KBM-7 (cell line): ENCODE measurements at places on chromosomes 7 and 10.

DNA sequence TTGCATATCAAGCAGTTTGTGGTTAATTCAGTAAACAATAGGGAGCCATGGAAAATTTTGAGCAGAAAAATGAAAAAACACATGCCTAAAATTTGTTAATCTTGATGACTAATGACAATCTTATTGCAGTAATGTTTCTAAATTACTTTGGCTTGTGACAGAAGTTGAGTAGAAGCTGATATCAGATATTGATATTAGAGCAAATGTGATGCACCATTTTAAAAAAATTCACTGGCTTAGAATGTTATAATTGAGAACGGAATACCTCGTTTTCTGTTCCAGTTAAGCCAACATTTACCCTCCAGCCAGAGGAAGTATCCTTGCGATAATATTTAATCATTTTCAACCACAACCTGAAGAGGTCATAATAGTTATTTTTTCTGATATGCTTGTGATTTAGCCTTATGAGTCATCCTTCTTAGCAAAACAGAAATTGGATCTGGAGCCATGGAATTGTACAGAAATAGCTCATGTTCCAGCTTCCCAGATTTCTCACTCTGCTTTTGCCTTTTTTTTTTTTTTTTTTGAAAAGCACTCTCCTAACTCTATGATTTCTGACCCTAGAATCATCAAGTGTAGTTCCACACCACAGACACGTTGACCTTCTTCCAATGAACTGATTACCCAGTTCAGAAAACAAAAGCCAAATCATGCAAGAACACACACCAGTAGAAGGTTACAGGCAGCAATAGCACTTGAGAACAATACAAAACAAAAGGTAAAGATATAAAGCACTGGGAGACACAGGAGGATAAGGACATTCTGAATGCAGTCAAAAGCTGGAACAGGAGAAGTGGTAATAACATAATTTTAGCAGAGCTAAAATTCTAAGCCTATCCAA, 96.8 kb upstream of the PHYHIPL start:
- no peak for DNase-seq

- DNase-seq = peak; percentile 36
These were observed at the start of gene JCAD for GRCh38 chr10:30059209-30060107. Gene JCAD, minus strand, starts transcription at chr10:30059586. Its CDS starts 11,774 bp downstream, at chr10:30047812.

DNA sequence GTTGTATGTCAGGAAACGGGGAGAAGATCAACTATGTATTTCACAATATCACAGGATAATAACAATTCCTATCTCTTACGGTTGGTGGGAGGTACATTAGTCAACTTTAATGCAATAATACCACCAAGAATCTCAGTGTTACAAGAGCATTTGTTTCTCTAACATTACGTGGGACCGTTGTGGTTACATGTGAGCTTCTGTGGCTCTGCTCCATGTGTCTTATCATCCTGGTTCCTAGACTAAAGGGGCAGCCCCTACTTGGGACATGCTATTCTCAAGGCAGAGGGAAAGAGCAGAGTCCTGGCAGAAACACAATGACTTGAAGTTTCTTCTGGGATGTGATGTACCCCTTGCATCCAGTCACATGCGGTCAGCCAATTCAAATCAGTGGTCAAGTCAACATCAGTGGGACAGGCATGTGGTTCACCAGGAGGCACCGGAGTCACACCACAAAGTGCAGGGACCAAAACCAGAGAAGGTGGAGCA, 2.5 kb upstream of the ZNF22 start:
- no peak for DNase-seq

- no peak for DNase-seq
These were observed 266.9 kb downstream of the TNS3 start for GRCh38 chr7:47314728-47315607.

GRCh38 chr7:124937076-124937475, 7.5 kb upstream of the POT1 start:
- no peak for DNase-seq

DNA sequence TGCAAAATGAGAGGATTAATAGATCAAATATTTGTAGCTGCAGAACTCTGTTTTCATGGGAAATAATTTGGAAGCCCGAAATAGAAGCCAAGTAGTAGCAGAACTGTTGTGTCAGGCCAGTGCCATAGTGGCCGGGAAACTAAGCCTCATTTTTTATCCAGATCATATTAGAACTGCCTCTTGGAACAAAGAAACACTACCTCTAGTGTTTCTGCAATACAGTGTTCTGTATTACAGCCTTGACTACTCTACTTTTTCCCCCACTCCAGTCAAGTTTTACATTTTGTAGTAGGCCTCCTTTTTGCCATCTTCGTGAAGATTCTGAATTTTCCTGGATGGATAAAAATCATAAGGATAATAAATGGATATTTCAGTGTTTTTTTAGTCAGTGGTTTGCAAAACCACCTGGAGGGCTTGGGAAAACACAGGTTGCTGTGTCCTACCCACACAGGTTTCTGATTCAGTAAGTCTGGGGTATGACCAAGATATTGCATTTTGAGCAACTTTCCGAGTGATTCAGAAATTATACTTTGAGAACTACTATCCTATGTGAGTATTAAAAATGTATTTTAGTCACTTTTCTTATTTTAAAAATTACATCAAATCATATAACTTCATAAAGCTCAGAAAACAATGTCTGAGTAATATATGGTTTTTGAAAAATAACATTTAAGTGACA, 326.2 kb upstream of the KAT6B start:
- DNase-seq = no peak

GRCh38 chr7:7237978-7238267, 55.6 kb downstream of the C1GALT1 start:
- no peak for DNase-seq

DNA sequence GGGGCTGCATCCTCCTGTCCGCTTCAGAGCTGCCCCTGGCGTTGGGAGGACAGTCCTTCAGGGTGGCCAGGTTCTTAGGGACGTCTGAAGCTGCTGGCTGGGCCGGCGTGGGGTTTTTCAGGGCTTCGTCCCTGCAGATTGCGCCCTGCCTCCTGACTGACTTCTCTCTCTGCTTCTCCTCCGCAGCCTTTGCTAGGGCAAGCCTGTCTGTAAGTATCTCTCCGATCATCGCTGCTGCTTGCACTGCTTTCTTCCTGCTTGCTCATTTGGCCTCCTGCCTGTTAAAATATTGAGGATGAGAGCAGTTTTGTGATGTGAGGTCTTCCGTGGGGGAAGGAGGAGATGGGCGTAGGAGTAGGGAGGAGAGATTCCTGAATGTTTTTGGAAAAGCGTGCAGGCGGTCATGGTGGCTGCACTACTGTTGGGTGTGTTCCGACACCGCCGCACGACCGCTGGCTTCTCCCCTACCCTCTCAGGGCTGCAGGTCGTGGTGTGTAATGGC, 25.3 kb downstream of the PFKFB3 start:
- DNase-seq = no peak

DNA sequence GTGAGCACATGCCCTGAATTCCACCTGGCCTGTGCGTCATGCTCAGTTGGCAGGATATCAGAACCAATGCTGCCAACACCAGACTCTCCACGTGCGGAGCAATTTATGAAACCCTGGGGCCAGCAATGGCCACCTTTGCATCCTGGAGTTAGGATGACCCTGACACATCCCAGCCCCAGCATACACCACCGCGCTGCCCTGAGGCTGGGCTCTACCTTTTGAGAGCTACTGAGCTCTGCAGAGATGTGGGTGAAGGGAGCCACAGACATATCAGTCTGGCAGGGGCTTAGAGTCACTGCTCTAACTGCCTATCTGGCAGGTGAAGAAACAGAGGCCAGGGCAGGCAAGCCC, 41.9 kb downstream of the SYPL1 start:
- no peak for DNase-seq

DNA sequence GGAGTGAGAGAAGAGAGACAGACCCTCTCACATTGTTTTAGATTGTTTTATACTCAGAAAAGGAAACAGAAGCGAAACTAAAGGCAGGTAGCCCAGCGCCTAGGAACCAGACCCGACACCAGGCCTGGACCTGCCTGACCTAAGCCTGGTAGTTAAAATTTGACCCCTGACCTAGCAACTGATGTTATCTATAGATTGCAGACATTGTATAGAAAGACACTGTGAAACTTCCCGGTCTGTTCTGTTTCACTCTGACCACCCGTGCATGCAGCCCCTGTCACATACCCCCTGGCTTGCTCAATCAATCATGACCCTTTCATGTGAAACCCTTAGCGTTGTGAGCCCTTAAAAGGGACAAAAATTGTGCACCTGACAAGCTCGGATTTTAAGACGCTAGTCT, 31.6 kb downstream of the VIPR2 start:
- DNase-seq = no peak

GRCh38 chr10:42972946-42973345, 103.9 kb upstream of the RET start:
- DNase-seq = no peak

- peak; percentile 57 for DNase-seq
These were observed 579 bp downstream of the RBM33 start for GRCh38 chr7:155644971-155645509.

- peak; percentile 97 for DNase-seq
These were observed 58.4 kb upstream of the ETV1 start for GRCh38 chr7:14047709-14048399.

- DNase-seq = peak; percentile 90
These were observed 493 bp downstream of the NT5C2 start for GRCh38 chr10:103192451-103193106.

DNA sequence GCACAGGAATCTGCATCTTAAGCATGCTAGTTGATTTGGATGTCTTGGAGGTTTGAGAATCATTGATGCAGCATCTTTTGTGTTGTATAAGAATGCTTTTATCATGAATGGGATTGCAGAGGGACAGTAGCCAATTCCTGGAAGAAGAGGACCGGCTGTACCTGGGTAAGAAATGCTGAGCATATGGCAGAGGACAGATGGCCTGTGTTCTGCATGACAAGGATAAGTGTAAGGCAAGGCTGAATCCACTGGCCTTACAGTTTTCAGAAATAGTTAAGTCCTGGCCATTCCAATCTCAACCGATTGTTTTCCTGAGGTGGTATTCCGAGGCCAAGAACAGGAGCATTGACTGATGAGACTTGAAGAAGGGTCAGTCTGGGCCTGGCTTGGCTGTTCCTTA, 24.4 kb upstream of the KBTBD2 start:
- DNase-seq = no peak

DNA sequence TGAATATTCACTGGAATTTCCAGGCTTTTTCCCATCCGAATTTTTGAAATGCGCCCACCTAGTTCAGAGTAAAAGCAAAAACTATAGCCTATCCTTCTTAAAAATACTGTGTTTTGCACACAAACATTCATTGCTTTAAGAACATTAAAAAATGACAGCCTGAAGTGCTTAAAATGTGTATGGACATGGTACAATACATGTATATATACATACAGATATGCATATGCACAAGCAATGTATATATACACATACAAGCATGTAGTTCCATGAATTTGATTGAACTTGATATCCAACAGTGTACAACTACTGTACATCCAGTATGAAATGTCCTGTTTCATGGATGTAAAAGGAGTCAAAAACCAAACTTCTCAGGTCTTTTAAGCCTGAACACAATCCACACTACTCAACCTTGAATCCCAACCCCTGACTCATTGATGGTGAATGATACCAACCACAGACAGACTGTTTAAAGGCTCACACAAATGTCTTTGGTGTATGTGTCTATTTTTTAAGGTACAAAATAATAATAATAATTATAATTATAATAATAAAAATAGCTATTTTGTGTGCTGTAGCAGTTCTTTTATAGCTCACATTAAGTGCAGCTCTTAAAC, 14.8 kb downstream of the INHBA start:
- DNase-seq = no peak

DNA sequence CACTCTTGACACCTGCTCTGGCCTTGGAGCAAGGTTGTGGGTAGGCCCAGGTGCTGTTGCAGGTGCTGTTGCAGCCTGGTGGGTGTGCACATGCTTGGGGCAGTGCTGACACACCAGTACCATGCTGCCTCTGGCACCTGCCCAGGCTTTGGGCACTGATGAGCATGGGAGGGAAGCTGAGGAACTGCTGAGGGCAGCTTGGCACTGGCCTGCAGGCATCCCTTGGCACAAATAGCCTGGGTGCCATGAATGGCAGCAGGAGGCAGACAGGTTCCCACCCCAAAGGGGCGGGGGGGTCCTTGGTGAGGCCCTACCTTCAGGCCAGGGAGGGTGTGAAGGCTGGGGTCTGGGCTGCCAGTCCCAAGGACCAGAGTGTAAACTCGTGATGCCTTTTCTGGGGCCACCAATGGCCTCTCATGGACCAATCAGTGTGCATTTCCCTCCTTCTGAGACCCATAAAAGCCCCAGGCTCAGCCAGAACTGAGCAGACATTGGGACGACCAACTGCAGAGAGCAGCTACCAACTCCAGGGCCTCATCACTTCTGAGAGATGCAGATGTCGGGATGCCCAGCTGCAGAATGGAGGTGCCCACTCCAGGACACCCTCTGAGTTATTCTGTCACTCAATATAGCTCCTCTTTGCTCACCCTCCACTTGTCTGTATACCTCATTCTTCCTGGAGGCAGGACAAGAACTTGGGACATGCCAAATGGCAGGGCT, 547.4 kb downstream of the ZWINT start:
- no peak for DNase-seq

DNA sequence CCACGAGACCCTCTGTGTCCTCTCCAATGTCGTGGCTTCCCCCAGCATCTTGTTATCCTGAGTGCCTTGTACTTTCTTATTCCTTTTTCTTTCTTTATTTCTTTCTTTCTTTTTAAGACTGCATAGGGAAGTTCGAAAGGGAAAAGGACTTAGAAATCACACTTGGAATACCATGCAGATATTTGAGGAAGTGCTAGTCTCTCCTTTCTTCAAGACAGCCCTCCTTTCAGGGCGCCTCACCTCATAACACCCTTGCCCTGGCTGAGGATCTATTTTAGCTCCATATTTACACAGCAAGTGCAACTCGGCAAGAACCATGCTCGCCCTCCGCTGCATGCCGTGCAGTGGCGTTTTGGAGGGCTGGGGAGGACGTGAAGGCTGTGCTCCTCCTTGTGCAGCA, 232.3 kb upstream of the GLI3 start:
- no peak for DNase-seq

DNA sequence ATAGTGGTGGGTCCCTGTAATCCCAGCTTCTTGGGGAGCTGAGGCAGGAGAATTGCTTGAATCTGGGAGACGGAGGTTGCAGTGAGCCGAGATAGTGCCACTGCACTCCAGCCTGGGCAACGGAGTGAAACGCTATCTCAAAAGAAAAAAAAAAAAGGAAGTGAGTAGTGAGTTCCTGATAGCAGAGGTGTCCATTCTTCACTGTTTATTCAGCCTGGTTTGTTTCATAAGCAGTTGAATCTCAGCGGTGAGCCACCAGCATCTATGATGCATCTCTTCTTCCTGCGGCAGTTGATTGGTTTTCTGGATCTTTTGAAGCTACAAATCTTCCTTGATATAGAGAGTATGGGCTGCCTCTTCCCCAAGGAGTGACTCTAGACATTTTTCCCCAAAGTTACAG, 316.1 kb upstream of the MTPN start:
- no peak for DNase-seq

GRCh38 chr10:73907841-73908517, 3.0 kb upstream of the PLAU start:
- DNase-seq = peak; percentile 94

GRCh38 chr10:15725603-15726002, 5.9 kb upstream of the ITGA8 start:
- DNase-seq = peak; percentile 48

- no peak for DNase-seq
These were observed 105.7 kb downstream of the RAPGEF5 start for GRCh38 chr7:22251281-22251680.
